Activated T-helper 1 cell treated with anti-CD3 and anti-CD28 coated beads, Interleukin-2, amount 50 U/mL, for 16 hours (primary cell): ENCODE measurements at places on chromosomes 1 and 21.

DNA sequence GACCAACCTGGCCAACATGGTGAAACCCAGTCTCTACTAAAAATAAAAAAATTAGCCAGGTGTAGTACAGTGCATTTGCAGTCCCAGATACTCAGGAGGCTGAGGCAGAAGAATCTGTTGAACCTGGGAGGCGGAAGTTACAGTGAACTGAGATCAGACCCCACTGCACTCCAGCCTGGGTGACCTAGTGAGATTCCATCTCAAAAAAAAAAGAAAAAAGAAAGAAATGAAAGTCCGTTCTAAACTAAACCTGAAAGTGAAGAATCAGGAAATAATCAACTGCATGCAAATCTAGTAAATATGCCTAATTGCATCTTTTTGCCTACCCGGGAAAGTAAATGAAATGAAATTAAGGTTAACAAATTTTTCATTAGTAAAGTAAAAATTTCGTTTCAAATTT is 99.6 kb downstream of the ZZZ3 start:
- DNase-seq = no peak

- no peak for DNase-seq
These were observed 35.9 kb downstream of the PIK3R3 start for GRCh38 chr1:46096269-46097148.

DNA sequence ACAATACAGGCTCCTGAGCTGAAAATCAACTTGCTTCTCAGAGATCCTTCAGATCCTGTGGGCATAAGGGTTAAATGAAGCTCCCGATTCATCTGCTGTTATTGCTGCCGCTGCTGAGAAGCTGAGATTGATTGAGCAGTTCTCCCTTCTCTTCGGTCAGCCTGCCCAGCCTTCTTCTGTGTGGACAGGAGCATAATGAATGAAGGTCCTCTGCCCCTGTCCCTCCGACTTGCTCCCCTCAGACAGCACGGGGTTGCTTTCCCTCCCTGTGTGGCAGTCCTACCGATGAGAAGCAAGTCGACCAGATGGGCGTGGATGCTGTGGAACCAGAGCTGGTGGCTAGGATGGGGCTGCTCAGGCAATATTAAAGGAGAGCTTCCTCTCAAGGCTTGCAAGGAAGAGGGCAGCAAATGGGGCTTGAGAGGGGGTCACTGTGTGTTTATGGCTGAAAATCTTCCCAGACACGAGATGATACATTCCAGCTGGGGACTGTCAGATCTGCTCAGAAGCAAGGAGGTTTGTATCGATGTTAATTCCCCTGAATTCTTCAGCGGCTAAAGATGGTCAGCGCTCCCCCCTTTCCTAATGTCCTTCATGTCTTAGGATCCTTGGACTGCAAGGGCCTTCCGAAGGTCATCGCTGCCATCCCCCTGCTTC is 63.9 kb upstream of the GOLT1A start:
- DNase-seq = no peak

- no peak for DNase-seq
These were observed 21.0 kb downstream of the HSPA13 start for GRCh38 chr21:14361958-14362357.

DNA sequence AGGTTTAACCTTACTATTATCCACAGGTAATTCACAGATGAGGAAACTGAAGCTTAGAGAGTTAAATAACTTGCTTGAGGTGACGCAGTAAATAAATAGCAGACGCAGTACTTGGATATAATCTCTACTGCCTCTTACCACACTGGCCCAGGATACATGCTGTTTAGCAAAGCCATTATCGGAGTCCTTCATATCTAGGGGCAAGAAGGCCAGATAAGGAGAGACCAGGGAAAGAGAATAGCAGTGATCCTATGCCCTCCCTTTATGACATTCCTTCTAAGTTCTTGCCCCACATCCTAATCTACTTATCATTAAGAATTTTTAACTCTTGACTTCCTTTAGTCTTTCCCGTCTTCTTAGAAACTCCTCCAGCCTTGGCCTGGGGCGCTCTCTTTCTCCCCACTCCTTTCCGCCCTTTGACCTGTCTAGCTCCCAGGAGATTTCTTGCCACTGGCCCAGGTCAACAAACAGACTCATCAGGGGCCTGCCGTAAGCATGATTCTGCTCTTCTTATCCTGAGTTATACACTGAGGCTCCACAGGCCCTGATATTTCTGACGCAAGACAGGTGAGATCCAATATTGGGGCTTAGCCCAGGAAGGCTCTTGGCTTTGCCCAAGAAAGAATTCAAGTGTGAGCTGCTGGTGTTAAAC is 11.4 kb upstream of the SLAMF1 start:
- DNase-seq = no peak
